Activated T-cell treated with anti-CD3 and anti-CD28 coated beads, Interleukin-2, amount 50 U/mL, for 72 hours (primary cell): ENCODE measurements at places on chromosomes 2 and 18. TPM values are rescaled to one million over a fixed set of nuclear protein-coding genes. Genes with fewer than 3 reads are reported as not detected.
A peak's percentile ranks its signal among the peaks of the same experiment; 100 is the strongest.

DNA sequence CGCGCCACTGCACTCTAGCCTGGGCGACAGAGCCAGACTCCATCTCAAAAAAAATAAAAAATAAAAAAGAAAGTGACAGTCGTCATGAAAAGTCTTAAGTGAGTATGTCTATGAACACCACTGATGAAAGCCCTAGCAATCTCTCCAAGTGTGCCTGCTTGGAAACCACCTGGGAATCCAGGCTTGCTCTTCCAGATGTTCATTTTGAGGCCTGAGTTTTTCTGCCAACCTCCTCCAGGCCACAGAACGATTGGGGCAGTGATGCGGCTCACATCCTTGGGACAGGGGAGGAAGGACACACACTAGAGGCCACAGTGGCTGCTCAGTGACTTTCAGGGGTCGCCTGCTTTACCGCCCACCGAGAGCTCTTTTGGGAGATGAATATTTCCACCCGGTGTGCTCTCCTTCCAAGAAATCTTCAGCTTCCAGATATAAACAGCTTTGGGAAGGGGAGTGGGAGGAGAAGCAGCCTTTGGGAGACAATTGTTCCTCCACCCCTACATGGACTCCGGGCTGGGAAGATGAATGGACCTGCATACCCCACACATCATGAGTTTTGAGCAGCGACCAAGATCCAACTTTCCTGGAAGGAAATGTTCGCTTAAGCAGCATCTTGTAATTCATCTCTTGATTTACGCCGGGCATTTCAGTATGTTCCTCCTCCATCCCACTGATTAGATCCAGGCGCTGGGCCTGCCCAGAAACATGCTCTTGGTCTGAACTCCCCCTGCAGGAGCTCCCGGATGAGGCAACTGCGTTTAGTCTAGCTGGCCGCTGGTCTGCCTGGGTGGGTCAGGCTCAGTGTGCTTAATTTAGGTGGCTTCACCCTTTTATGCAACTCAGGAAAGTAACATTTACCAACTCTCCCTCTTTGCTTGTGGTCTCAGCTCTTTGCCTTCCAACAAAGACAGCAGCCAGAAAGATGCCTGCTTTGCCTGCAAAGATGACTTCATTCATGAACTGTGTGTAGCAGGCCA, 6.2 kb upstream of the ARMC9 start:
- H3K27ac ChIP-seq: no peak overlapping the region
- H3K4me3 ChIP-seq: no peak overlapping the region
- no peaks in the 10 kb centered on the region for H3K4me1 ChIP-seq
- H3K36me3 ChIP-seq: no peaks in the 10 kb centered on the region
- no peak for DNase-seq

DNA sequence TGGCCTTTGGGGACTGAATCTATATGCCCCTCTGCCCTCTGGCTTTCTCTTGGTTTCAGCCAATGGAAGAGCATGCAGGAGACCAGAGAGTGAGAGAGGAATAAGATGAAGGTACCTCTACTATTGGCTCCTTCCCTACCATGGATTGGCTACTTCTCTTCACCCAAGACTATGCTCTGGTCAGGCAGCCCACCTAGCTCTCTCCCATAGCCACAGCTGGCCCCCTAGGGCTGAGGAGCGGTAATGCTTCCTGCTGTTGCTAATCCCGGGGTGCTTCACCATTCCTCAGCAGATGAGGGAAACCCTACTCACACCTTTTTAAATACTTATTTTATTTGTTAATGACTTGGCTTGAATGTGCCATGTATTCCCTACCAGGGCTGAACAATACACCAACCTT, 142.4 kb downstream of the MREG start:
- H3K27ac ChIP-seq: no peak overlapping the region
- H3K36me3 ChIP-seq: no peaks in the 10 kb centered on the region
- peaks cover 17% of the 10 kb centered on the region for H3K27me3 ChIP-seq
- peak; percentile 9 for DNase-seq

LYG2 gene
- total RNA-seq: not detected

TLX2 gene
- total RNA-seq: 2.4 TPM

DNA sequence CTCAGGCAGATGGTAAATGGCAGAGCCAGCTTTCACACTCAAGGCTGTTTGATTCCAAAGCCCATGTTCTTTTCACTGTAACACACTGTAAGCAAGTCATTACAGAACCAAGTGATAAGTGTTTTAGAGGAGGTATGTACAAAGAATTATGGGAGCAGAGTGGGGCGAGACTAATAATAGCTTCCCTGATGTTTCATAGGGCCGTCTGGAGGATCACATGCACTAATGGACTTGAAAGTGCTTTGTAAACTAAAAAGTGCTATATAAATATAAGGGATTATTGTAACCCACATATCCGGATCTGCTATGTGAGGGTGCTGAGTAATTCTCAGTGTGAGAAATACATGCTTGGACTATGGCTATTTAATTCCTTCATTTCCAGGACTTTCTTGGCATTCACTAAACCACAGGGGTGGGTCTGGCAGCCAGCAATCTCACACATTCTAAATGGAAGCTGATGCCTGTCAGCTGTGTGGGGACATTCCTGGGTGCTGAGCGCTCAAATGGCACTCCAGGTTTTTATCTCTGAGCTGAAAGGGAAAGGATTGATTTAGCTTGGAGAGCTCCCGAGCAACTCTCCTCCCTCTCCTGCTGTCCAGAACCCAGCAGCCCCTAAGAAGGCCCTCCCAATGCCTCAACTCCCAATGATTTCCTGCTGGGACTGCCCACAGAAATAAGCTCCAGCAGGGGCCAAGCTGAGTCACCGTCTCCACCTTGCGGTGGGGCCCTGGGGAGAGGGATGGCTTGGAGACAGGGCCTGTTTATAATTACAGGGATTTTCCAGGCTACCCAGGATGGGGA, 222.8 kb downstream of the SOX11 start:
- H3K27me3 ChIP-seq: no peaks in the 10 kb centered on the region
- DNase-seq: no peak
- H3K4me1 ChIP-seq: no peaks in the 10 kb centered on the region
- no peaks in the 10 kb centered on the region for H3K36me3 ChIP-seq
- H3K4me3 ChIP-seq: no peak overlapping the region
- H3K27ac ChIP-seq: no peak overlapping the region

GRCh38 chr2:218245214-218245613, 15.6 kb upstream of the GPBAR1 start:
- H3K36me3 ChIP-seq: peaks cover 16% of the 10 kb centered on the region
- H3K27ac ChIP-seq: peak overlapping the region; percentile 76
- no peak for DNase-seq

CDH2 gene
- total RNA-seq: 0.07 TPM

ADD2 gene
- 24.3 TPM for total RNA-seq

STPG4 gene
- total RNA-seq: not detected

DNA sequence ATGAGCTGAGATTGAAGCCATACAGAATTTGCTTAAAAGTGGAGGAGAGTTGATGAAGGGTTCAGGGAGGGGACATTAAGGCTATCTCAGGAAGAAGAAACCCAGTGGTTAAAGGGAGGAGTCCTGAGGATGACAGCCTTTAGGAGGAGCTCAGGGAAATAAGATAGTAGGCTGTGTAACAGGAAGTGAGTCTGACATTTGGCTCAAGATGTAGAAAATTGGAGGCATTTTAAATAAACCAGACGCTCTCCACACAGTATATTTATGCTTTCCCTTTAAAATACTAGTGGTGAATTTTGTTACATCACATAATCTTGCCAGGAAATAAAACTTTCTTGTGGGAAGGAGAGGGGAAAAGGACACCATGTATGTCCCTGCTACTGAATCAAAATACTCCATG, 11.6 kb downstream of the KCNH7 start:
- H3K4me1 ChIP-seq: no peaks in the 10 kb centered on the region
- H3K27ac ChIP-seq: no peak overlapping the region
- no peak overlapping the region for H3K4me3 ChIP-seq
- no peaks in the 10 kb centered on the region for H3K36me3 ChIP-seq
- DNase-seq: no peak

GRCh38 chr2:206225435-206226232, 48.8 kb upstream of the ZDBF2 start:
- peaks cover 4% of the 10 kb centered on the region for H3K36me3 ChIP-seq
- no peaks in the 10 kb centered on the region for H3K4me1 ChIP-seq
- no peak overlapping the region for H3K27ac ChIP-seq
- peak; percentile 2 for DNase-seq
- no peak overlapping the region for H3K4me3 ChIP-seq

DNA sequence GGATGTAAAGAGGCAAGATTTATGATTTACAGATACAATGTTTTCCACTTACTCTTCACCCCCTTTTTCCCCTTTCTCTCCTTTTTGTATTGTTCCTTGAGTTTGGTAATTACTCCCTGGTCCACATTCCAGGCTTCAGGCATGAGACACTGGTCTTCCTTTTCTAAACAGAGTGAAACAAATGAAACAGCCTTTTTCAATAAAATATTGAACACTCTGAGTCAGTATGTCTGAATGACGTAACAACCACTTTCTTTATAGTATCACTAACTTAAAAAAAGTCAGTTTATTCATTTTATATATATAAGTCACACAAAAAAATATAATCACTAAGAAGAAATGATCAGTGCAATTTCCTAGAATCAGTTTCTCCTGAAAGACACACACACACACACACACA, 79.7 kb downstream of the STRN start:
- H3K36me3 ChIP-seq: peaks cover 4% of the 10 kb centered on the region
- H3K27ac ChIP-seq: no peak overlapping the region
- H3K4me3 ChIP-seq: no peak overlapping the region
- H3K4me1 ChIP-seq: peaks cover 8% of the 10 kb centered on the region
- DNase-seq: no peak
- H3K27me3 ChIP-seq: no peaks in the 10 kb centered on the region

DNA sequence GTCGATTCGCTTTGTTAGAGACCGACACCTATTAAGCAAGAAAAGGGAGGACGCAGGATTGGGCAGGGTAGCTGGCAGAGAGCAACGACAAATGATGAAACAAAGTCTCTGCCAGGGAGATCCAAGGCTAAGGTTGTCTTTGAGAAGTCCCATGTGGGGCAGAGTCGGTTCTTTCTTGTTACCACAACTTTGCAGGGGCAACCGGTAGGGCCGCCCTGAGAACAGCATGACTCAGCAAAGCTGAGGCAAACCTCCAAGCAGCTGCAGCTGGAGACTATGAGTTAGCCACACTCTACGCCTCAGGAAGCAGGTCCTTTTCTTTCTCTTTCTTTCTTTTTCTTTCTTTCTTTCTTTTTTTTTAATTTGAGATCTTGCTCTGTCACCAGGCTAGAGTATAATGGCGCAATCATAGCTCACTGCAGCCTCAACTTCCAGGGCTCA, 452.3 kb upstream of the ID2 start:
- H3K36me3 ChIP-seq: no peaks in the 10 kb centered on the region
- H3K27ac ChIP-seq: peak overlapping the region; percentile 78

DNA sequence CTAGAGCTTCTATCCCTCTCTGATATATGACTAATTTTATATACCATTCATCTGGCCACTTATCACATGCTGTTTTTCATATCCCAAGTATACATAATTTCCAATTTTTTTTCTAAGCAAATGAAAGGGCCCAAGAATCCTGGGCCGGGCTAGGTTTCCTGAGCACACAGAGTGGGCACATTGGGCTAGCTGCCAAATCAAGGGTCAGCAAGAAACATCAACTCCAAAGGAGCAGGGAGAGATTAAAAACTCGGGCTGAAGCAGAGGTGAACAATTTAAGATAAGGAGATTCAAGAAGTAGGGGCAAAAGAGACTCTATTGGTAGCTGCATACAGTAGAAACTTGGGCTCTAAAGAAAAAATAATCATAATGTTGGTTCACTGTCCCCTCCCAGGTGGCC, 39.0 kb downstream of the OLA1 start:
- H3K36me3 ChIP-seq: peaks cover 2% of the 10 kb centered on the region
- H3K27ac ChIP-seq: no peak overlapping the region
- no peak overlapping the region for H3K4me3 ChIP-seq
- no peaks in the 10 kb centered on the region for H3K4me1 ChIP-seq

DNA sequence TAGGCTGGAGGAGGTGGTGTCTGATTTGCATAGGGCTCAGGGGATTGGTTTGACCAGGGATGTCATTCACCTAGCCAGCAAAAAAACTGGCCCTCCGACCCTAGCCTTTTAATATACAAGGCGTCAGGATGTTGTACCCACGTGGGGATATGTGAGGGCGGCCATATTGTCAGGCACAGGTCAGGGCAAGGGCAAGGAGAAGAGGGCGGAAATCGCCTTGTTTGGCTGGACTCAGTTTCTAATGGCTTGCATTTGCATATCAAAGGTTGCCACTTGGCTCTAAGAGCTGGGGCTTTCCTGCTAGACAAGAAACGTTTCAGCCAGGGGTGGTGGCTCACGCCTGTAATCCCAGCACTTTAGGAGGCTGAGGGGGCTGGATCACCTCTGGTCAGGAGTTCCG, 24.9 kb upstream of the PDCL3 start:
- H3K4me1 ChIP-seq: peaks cover 11% of the 10 kb centered on the region
- no peak overlapping the region for H3K4me3 ChIP-seq
- H3K36me3 ChIP-seq: no peaks in the 10 kb centered on the region
- no peak for DNase-seq
- H3K27ac ChIP-seq: no peak overlapping the region

- H3K27me3 ChIP-seq: no peaks in the 10 kb centered on the region
- no peak overlapping the region for H3K4me3 ChIP-seq
- H3K36me3 ChIP-seq: no peaks in the 10 kb centered on the region
- no peaks in the 10 kb centered on the region for H3K4me1 ChIP-seq
These were observed 74.8 kb upstream of the FRZB start for GRCh38 chr2:182941121-182941722.

- no peaks in the 10 kb centered on the region for H3K36me3 ChIP-seq
- no peak for DNase-seq
- H3K4me1 ChIP-seq: no peaks in the 10 kb centered on the region
- no peak overlapping the region for H3K4me3 ChIP-seq
- H3K27ac ChIP-seq: no peak overlapping the region
These were observed 34.7 kb downstream of the PIEZO2 start for GRCh38 chr18:11114653-11115052.

DNA sequence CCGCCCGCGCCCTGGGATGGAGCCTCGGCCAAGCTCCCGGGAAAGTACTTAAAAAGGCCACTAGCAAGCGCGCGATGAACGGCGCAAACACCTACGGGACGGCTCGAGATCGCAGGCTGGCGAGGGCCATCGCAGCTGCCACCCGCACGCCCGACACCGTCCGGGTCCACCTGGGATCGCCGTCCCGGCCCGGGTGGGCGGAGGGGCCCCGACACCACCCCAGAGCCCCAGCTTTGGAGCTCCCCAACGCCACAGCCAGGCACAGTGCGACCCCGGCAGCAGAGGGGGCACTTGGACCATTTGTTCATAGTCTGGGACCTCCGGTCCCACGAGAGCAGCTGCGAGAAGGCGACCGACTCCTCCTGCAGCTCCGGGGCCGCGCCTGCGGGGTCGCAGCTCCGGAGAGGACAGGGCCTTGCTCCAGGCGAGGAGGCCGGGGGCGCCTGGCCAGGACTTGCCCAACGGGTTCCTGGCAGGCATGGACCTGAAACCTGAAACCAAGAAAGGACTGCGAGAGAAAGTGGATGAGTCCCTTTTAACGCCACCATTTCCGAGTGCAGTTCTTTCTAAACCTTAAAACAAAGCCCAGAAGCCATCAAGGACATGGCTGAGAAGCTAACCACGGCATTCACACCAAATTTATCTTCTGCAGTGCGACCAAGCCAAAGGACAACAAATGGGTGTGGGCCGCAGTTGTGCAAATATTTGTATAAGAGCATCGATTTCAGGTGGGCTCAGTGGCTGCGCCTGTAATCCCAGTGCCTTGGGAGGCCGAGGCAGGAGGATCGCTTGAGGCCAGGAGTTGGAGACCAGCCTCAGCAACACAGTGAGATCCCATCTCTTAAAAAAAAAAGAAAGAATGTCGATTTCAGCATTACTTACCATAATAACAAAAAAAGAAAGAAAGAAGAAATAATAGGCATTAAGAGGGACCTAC, 54.0 kb upstream of the IMP4 start:
- H3K4me1 ChIP-seq: no peaks in the 10 kb centered on the region
- no peak overlapping the region for H3K27ac ChIP-seq
- DNase-seq: no peak
- no peaks in the 10 kb centered on the region for H3K36me3 ChIP-seq

CTAGE1 gene
- total RNA-seq: not detected

ME2 gene
- total RNA-seq: 75.2 TPM

LRRC30 gene
- not detected for total RNA-seq

ALLC gene
- total RNA-seq: not detected

G6PC2 gene
- total RNA-seq: not detected
